ENCODE measurements at places on chromosomes 7 and 10.

GRCh38 chr10:111739125-111739873 is 444.3 kb downstream of the GPAM start:
- DNase-seq = no peak

DNA sequence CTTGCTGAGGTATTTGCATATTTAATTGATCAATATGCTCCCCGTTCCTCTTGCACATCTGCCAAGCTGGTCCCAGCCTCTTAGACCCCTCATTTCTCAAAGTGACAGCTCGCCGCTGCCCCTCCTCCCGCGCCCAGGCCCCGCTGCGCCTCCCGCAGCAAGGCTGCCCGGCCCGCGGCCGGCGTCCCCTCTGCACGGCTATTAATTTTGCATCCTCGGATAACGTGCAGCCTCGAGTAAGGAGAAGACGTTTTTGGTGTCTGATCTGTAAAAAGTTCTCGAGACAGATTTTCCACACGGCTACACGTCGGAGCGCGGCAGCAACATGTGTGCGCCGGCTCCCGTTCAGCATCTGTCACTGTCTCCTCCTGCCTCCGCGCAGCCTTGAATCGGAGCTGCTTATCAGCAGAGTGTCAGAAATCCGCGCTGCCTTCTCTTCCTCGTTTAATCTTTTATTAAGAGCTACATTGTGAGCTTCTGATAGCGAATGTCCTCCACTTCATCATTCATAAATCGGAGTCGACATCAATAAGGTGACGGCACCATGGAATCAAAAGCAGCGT is 65.3 kb downstream of the EBF3 start:
- no peak for DNase-seq

GRCh38 chr10:97174941-97175340 is 10.8 kb downstream of the SLIT1 start:
- no peak for DNase-seq

- DNase-seq = no peak
These were observed 20.2 kb upstream of the TMEM178B start for GRCh38 chr7:141053626-141054025.

- no peak for DNase-seq
These were observed 224.5 kb downstream of the LRMDA start for GRCh38 chr10:75655791-75656451.

- no peak for DNase-seq
These were observed 767 bp upstream of the CYP26A1 start for GRCh38 chr10:93072713-93073538.

DNA sequence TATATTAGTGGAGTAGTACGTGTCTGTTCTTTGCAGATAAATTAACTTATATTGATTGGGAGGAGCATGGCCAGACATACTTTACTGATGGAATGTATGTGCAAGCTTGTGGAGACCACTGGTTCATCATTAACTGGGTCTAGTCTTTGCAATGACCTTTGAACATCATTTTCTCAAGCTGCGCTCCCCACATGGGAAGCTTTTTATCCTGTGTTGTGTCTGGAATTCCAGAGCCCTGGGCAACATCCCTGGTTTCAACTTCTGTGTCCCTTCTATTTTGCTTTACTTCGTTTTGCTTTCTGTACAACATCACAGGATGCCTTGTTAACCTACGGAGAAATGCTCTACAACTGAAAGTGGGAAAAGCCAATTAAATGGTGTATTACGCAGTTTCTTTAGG is 38.3 kb downstream of the MACROH2A2 start:
- no peak for DNase-seq

- DNase-seq = no peak
These were observed 34.0 kb downstream of the MXI1 start for GRCh38 chr10:110241407-110241806.

DNA sequence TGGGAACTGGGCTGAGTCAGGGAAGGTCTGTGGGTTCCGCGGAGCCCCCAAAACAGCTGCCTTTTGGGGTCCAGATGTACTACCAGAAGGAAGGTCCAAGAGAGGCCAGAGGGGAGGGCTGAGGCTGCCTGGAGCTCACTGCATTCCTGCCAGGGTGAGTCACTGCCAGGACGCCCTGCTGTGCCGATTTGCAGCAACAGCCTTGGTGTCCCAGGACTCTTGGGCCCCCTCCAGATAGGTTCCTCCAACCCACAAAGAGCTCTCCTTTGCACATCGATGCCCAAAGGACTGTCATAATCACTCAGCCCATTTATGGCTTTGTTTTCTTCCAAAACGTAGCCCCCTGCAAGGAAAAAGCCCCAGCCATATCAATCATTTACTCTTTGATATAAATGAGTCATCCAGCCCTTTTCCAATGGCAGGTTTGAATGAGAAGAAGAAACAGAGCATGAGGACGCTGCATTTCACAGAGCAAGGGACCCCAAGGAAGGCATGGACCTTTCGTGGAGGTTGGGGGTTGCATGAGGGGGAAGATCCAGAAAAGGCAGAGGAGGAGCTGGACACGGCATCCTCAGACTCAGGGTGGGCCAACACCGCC is 32.2 kb upstream of the COL13A1 start:
- DNase-seq = no peak

DNA sequence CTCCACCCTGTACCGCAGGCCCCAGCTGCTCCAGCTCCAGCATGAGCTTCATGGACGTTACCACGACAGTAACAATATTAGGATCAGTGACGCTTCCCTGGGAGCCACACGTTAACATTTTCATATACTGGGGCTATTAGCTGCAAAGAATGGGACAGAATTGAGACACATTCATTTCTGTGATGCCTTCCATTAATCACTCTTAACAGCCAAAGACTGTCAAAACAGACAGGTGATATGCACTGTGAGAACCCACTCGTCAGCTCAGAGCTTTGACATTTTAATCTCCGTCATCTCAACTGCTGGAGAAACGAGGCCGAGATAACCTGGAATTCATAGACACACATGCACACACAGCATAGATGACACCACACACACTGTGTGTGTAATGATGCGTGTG is 408.4 kb upstream of the SHH start:
- DNase-seq = no peak

GRCh38 chr10:5809527-5810154 is 3.6 kb downstream of the GDI2 start:
- no peak for DNase-seq

DNA sequence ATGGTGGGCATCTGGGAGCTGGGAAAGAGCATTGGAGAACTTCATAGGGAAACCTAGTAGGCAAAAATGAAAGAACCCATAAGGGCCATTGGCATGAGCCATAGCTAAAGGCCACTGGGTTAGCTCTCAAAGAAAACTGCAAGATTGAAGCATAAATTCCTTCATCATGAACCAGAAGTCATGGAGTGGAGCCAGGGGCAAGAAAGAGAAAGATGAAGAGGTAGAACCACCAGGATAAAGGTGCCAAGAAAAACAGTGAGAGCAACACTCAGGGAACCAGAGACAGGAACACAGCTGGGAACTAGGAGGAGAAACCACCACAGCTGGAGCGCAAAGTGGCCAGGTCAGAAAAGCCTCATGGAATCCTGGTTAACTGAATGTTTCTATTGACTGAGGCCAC is 11.5 kb upstream of the SGMS1 start:
- DNase-seq = no peak

DNA sequence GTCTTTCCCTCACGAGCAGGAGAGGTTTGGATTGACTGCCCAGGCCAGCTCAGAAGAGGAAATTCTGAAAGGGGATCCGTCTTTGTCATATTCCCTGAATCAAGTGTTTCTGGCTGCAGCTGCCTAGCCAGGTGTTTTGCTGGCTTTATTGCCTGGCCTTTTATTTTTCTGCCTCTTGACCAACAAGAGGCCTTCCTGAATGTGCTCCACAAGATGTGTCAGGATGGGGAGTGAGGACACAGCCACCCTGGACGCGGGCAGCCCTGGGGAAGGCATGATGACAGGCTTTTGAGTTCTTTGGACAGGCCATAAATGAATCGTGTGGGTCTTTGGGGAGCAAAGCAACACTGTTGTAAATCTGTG is 163.6 kb downstream of the CAMK1D start:
- no peak for DNase-seq

- DNase-seq = no peak
These were observed 339.4 kb upstream of the ZMIZ1 start for GRCh38 chr10:78729366-78729765.

GRCh38 chr7:85103357-85103756 is 83.5 kb downstream of the SEMA3D start:
- no peak for DNase-seq

DNA sequence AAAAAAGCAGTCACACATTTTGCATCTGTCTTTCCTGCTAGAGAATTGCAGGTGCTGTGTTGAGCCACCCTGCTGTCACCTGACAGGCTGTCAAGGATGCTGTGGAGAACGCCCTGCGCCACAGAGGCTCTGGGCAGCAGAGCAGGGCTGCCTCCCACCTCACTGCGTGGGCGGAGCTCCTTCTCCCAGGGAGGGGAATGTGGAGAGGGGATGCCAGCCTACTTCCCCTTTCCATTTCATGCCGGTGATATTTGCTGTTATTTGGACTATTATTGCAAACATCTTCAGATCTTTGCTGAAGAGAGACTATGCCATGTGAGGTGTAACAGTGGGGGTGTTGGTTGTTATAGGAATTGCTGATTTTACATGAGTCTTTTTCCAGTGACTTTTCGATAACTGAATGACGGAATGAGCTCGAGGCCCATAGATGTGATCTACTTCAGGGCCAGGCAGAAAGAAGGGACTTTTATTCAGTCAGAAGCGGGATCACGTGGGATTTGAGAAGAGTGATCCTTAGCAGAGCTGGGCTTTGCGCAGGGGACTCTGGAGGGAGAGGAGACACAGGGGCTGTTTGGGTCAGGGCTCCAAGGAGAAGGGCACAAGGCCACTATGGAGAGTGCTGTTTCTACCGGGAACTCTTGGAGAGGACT is 13.6 kb upstream of the PRKAG2 start:
- no peak for DNase-seq

GRCh38 chr7:82810558-82811259 is 352.0 kb downstream of the PCLO start:
- DNase-seq = no peak

DNA sequence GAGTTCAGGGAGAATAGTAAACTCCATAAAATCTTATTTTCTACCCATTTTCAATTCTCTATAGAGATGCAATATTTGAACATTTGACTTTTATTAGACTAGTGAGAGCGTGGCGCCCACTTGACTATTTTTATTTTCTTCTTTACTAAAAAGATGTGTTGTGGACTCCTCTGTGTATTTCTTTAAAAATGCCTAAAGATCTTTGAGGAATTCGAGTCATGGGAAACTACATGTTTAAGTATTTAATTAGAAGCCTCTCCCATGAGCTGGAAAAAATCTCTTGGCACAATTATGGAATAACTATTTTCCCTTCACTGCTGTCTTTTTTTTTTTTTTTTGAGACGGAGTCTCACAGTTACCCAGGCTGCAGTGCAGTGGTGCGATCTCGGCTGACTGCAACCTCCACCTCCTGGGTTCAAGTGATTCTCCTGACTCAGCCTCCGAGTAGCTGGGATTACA is 124.2 kb downstream of the ARHGAP12 start:
- DNase-seq = no peak

DNA sequence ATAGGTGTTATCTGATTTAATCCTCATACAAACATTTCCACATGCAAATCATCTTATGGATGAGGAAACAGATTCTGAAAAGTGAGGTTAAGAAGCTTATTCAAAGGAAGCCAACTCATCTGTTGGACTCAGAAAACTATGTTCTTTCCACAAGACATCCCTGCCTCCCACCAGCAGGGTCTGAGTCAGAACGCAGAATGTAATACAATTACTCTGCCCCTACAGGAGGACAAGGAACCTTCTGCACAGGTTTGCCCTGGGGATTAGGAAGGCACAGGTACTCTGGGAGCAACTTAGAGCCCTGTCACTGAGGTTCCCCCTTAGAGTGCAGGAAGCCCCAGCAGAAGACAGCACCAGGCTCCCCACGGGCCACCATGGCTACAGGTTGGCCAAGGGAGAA is 255.7 kb downstream of the TNS3 start:
- DNase-seq = no peak

DNA sequence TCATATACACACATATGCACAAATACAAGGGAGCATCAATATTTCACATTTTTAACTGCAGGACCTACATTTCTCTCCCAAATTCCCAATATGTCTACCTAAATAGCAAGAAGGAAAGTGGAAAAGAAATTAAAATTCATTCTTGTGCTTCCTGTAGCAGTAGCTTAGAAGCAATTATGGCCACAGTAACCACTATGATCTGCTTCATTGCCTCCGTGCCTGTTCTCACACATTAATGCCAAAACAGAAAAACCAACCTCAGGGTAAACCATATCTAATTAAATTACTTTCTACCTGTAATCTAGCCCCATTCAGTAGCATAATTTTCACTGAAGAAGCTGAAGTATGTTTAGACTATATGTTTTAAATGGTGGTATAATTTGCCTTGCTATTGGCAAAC is 55.2 kb downstream of the HYCC1 start:
- no peak for DNase-seq

- no peak for DNase-seq
These were observed 128.9 kb downstream of the SNX10 start for GRCh38 chr7:26420422-26421019.

DNA sequence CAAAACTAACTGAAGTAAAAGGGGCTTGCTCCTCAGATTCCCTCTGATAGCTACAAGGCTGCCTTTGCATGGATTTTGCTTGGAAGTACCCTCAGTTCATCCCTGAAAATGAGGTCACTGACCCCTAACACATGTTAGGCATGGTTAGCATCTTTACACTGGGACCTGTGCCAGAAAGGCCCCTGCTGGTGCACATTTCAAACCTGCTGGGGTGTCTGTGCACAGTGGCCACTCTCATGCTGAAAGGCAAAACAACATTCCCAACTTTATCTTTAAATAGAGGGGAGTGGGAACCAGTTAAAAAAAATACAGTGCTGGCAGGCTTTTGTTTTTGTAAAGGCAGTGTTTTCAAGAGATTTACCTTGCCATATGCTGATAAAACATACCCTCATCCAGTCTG is 99.1 kb downstream of the ANK3 start:
- no peak for DNase-seq

- no peak for DNase-seq
These were observed 165.5 kb upstream of the CHRM2 start for GRCh38 chr7:136702913-136703312.

DNA sequence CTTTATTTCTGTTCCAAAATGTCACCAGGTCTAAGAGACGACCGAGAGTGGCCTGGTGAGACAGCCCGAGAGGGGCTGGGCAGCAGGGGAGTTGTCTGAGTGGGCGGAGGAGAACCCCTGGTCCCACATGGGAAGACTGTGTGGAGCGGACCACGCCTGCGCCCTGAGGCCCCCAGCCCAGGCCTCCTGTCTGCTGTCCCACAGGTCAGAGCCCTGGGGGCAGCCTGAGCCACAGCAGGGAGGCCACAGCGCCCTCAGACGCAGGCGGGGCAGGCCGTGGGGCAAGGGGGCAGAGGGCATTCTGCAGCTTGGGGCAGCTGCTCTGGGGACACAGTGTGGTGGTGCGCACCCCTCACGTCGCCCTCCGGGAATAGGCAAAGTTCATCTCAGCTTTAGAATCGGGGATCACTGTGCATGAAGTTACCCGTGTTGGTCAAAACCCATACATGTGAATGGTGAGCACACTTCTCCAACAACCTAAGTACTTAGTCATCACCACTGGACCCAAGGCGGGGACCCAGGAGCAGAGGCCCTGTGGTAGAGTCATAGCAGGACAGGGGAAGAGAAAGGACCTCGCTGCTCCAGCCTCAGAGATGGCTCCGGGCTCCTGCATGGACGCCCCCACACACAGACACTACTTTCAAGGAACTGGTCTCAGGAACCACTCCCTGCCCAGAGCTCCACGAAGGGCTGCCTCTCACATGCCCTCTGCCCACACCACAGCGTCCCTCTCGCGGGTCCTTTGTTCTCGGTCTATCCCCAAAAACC is 214.7 kb downstream of the ELFN1 start:
- no peak for DNase-seq
